ENCODE measurements at places on chromosomes 3 and 15.

DNA sequence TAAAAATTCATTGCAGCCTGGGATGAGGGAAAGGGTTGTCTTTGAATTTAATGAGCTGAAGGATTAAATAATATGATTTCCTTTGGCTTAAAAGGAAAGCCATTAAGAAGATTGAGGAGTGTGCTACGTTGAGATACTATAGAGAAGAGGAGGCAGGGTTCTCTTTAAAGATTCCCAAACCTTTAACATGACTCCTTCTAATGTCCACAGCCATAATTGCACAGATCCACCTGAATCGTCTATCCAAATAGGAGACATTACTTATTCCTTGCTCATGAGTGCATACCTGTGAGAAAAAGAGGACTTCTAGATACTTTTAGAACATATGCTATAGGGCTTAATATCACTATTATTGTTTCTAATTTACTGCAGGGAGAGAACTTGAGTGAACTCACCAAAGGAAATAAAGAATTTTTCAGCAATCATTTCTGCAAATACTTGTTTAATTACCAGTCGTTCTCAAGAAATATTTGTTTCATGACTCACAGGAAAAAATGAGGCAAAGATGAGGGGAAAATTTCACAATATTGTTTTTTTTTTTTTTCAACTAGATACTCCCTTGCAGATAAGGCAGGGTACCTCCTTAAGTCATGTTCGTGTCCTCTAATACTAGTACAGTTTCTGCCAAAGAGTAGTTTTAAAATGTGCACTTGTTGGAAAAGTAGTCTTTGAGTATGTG lies 8.9 kb upstream of the SUCNR1 start:
- DNase-seq, result no peak

DNA sequence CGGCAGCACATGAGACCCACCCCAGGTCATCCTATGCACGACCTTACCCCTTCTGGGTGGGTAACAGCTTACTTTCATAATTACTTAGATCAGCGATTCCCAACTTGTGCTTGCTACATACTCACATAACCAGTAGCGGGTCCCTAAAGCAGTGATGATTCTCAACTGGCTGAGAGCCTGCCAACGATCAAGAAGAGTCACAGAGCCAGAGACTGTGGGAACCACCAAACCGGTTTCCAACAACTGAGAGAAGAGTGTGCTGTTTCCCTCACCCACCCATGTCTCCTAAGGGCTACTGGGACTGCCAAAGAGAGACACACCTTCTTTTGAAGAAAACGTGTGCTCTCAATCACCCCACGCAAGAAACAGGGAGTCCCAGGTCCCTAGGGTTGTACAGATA lies 12.0 kb upstream of the XXYLT1 start:
- no peak for DNase-seq

DNA sequence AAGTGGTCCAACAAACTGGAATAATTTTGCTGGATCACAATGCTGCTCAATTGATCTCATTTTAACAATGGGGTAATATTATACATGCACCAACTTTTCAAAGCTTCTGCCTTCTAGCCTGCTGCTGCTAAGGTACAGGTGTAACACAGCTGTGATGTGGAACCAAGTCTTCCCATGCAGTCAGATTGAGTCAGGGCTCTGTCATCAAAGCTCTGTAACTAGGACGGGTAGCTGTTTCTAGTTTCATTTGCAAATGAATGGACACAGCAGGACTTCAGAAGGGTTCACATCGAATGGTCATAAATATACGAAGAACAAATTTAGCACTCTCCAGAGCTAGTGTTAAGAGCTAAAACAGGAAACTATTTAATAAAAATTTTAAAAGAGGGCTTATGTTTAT lies 189.2 kb downstream of the USP13 start:
- DNase-seq, result no peak

DNA sequence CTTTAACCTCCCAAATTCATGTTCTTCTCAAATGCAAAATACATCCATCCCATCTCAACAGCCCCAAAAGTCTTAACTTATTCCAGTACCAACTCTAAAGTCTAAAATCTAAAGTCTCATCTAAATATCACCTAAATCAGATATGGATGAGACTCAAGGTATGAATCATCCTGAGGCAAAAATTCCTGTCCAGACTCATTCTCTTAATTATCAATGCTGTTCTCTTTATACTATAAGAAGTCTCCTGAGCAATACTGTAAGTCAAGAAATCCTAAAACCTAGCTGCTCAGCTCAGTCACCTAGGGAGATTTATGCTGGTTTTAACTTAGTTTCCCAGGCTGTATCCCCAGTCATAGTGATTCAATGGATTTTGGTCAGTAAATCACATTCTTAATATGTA lies 11.1 kb downstream of the RAD18 start:
- DNase-seq, result no peak

DNA sequence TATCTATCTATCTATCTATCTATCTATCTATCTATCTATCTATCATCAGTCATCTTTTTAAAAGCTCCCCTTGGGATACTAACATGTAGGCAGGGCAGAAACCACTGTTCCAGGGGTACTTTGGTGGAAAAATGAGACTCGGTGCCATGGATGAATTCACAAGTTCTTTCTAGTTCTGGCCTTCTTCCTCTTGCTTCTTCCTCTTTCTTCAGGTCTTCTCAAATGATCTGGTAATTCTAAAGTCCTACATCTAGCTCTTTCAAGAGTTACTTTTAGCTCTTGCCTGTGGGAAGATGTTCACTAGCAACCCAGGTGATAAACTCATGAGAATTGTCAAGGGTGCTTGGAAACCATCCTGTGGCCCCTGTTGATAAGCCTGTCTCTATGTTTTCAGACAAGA lies 168.5 kb upstream of the TBC1D5 start:
- no peak for DNase-seq

- DNase-seq, result no peak
Observed at GRCh38 chr3:38141173-38141951, 2.9 kb downstream of the MYD88 start.

- no peak for DNase-seq
Observed at GRCh38 chr15:45027220-45027619, 4.2 kb downstream of the SORD start.

DNA sequence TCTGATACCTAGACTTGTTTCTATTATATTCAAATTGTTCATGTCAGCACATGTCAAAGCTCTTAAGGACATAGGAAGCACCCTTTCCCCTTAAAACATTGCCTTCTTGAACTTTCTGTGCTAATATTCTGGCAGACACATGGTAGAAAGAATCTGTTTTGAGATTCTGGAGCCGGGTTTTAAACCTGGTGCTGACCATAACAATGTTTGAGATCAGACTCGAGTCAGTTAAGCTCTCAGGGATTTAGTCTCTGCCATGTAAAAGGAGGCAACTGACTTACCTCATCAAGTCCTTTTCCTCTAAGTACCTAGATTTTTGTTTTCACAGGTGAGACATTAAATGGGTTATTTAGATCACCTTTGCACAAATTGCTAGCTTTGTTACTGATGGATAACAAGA lies 38.9 kb downstream of the RBMS3 start:
- DNase-seq, result no peak

DNA sequence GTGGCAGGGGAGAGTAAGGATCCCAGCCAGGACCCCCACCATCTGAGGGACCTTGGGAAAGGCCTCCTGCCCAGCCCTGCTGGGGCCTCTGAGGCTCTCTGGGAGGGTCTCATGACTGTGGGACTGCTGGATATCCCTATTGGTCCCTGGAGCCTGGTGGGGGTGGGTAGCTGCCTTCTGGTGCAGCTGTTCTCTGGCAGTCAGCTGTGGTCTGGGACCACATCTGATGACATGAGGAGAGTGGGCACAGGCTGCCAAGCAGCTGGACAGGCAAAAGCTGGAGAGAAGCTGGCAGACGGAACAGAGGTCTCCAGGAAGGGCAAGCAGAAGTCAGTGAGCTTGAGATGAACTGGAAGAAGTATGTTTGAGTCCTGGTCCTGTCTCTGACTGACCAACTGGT lies 22.4 kb downstream of the PLEKHO2 start:
- no peak for DNase-seq

DNA sequence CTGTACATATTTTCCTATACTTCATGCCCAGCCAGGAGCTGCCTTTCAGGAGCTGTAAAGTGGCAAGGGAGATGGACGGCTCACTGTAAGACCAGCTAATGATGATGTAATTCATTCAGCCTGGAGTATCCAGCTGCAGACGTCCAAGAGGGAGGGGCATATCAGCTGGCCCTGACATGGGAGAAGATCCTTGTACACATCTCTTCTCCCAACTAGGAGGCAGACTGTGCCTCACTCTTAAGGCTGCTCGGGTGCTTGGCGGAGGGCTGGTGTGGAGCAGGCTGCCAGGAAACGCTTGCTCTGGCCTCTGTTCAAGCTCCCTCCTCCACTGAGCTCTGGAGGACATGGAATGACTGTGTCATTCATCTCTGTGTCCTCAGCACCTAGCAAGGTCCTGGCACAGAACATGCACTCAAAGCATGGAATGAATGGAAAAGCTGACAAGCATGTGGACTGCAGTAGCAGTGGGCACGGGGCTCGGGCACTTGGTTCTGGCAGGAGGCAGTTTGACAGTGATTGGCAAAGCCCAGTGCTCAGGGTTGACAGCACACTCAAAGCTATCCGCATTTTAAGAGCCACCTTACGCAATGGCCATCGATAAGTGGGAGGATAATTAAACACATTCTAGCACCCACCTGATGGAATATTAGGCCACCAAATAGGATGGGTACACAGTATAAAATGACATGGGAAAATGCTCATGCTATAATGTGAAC lies 72.4 kb downstream of the TBC1D2B start:
- DNase-seq, result no peak

- DNase-seq, result no peak
Observed at GRCh38 chr15:66948294-66948693, 117.1 kb upstream of the SMAD3 start.

- no peak for DNase-seq
Observed at GRCh38 chr15:65904301-65904700, 35.0 kb downstream of the RAB11A start.

DNA sequence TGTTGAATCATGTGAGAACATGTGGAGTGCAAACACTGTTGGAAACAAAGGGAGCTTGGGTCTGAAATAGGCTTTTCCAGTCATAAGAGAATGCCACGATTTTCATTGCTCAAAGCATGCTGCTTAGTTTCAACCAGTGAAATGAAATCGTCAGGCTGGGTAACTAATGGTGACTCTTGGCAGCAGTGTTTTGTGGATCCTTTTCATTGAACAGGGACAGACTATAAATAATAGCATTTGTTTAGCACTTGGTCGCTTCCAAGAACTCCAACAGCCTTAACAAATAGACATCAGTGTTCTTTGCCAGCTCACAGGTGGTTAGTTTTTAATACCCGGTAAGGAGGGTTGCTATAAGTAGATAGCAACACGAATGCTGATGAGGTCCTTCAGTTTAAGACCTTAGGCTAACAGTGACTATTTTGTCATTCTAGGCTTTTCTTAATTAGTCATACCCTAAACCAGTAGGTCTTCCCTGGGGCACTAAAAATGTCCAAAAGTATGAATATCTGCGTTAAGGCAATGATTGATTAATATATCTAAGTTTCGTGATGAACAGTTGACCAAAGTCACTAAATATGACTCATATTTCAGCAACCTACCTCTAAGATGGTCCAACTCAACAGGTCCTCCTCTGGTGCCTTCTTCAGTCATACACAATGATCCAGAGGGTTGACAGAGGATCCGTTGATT lies 15.8 kb downstream of the TP63 start:
- DNase-seq, result no peak

GRCh38 chr3:112979244-112979832 lies 4.4 kb upstream of the CD200R1 start:
- no peak for DNase-seq

- no peak for DNase-seq
Observed at GRCh38 chr3:29609328-29609811, 328.5 kb downstream of the RBMS3 start.

DNA sequence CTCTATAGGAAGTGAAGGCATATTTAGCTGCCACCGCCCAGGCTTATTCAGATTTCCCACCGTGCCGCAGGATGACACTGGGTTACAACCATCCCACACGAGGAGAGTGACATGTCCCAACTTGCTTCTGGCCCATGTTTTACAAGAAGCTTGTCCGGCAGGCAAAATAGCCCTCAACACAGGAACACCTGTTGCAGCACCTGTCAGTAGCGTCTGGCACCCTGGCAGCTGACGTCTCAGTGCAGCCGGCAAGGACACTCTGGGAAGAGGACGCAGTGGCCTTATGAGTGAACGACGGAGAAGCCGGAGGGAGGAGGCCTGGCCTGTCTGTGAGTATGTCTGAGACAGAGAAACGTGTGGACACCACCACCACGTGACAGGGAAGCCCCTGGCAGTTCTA lies 32.1 kb downstream of the FAM174B start:
- no peak for DNase-seq

DNA sequence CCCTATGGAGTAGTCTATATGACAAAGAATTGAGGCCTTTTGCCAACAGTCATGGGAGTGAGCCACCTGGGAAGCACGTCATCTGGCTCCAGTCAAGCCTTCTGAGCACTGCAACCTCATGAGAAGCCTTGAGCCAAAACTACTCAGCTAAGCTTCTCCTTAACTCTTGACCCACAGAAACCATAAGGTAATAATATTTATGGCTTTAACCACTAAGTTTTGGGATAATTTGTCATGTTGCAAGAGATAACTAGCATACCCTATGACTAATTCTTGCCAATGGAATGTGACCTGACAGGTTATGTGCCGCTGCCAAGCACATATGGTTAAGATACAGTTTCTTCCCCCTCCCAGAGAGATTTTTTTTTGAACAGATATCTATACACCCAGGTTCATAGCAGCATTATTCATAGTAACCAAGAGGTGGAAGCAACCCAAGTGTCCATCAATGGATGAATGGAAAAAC lies 11.8 kb upstream of the SLC6A11 start:
- DNase-seq, result no peak

DNA sequence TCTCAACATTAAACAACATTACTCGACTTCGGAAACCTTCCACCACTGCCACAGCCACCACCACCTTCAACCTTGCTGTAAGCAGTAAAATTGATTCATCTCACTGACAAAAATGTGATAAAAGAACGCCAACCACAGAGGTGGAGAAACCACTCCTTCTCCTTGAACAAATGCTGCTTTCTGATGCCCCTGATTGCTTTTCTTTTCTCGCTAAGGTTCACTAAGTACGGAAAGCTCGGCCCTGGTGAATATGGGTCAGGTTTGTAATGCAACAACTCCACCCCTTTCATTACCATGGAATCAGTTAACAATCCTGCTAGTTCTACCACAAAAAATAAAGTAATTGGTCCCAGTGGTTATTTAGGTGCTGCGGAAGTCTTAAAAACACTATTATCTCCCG lies 44.9 kb downstream of the MEIS2 start:
- DNase-seq, result no peak

Data from stimulated activated CD8-positive, alpha-beta memory T cell treated with anti-CD3 and anti-CD28 coated beads, Interleukin-4, amount 100 ng/mL, for 24 hours (primary cell).